T-helper 9 cell (primary cell): ENCODE measurements at places on chromosomes 2 and 18.

GRCh38 chr2:78701546-78701945 is 324.0 kb upstream of the REG3G start:
- DNase-seq, result no peak

DNA sequence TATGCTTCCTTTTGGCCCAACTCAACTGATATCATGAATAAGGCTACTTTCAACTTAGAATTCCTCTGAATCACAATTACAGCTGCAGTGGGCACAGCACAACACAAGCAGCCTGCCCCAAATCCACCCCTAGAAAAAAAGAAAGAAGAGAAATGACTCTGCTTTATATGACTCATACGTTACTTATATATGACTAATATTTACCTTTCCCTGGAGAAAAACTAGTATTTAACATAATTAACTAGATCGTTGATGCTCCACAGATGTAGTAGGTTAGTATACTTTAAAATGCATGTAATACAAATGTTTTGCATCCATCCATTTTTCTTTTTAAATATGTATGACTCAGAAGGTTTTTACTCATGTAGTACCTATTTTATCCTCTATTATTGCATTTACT is 133.3 kb upstream of the UNC80 start:
- DNase-seq, result no peak

DNA sequence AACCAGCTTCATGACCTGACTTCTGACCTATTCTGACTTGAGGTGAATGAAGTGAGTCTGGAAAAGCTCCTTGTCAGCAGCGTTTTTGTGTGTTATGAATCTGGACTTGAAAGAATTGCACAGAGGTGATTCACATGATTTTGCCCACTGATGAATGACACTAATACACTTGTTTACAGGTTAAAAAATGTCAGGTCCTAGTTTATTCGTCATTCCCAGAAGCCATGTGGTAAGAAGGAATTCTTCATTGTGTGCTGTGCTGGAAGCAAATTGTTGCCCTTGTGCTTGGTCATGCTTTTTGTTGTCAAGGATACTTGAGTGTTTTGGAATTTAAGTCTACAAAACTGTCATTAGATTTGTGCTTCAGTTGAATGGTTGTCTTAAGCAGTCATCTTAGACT is 15.5 kb downstream of the SEC11C start:
- DNase-seq, result no peak

GRCh38 chr2:102100371-102101096 is 42.0 kb upstream of the IL1R1 start:
- DNase-seq, result no peak

DNA sequence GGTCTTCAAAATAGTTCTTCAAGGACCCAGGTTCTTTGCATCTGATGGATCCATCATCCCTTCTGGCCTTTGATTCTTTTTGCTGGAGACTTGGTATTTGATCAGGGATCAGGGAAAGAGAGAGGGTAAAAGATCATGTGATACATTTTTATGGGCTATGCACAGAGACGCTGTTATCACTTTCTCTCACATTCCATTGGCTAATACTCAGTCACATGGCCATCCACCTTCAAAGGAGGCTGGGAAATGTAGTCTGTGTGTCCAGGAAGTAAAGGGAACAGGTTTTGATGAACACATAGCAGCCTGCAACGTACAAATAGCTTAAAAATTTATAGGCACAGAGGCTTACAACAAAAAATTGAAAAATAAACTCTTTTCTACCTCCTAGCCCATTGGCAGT is 629.6 kb upstream of the FANCL start:
- no peak for DNase-seq

GRCh38 chr2:65877331-65878010 is 445.1 kb upstream of the SPRED2 start:
- DNase-seq, result no peak

DNA sequence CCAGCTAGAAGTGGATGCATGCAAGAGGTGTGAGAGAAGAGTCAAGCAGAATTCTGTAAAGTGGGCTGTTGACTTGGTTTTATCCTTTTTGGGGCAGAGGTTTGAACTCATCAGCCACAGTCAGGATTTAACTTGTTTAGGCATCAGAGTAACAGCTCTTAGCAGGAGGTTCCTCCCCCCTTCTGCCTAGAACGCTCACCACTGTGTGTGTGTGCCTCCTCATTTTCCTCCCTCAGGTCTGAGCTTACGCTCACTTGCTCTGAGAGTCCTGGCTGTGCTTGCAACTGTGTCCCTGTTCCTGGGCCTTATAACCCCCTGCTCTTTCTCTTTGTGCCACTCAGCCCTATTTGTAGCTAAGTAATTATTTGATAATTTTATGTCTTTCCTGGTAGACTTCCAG is 167.9 kb downstream of the TMEM182 start:
- no peak for DNase-seq

DNA sequence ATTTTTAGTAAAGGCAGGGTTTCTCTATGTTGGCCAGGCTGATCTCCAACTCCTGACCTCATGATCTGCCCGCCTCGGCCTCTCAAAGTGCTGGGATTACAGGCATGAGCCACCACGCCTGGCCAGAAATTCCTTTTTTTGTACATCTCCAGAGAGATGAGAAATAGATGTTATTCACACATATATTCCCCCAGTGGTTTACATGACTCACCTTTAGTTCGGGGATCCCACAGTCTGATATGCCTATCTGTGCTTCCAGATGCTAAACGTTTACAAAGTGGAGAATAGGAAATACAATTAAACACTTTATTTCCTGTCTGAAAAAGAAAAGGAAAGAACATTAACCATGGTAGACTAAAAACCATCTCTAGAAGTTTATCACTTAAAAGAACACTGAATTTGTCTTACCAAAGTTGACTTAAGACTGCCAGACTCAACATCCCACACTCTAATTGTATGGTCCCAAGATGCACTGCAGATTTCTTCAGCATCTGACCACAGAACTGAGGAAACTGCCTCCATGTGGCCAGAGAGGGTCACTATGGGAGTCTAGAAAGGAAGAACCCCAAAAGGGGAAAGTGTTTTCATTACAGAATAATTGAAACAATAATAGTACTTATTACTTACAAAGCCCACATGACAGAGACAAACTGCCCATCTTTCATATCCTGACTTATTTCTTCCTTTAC is 12.6 kb upstream of the ICA1L start:
- no peak for DNase-seq

GRCh38 chr18:54260396-54261072 is 8.8 kb upstream of the POLI start:
- DNase-seq, result no peak

DNA sequence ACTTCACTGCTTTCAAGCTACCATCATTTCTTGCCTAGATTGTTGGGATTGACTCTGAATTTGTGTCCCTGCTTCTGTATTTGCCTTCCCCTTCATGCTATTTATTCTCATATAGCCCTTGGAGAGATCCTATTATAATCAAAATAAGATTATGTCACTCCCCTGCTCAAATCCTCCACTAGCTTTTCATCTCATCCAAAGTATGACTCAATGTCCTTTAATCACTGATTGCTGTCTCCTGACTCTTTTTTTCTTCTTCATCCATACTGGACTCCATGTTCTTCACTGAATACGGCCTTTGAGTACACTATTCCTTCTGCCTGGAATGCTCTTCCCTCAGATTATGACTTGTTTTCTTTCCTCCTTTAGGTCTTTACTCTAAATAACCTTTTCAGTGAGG is 5.0 kb downstream of the RBKS start:
- DNase-seq, result no peak

DNA sequence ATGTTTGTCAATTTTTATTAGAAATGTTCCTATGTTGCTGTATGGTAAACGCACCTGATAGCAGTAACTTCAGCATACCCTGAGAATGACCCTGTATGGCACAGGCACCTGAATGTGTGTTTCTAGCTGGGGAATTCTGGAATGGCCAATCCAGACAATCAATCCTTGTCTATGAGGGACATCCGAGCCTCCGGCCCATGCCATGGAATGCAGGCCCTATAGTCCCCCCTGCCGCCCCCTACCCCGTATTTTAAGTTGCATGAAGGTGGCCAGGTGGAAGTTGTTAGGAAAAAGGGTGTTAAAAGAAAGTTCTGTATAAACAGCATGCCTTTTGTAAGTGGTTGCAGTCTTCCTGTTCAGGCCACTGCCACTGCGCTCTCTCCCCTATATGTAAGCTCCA is 595.9 kb downstream of the DSC3 start:
- no peak for DNase-seq

DNA sequence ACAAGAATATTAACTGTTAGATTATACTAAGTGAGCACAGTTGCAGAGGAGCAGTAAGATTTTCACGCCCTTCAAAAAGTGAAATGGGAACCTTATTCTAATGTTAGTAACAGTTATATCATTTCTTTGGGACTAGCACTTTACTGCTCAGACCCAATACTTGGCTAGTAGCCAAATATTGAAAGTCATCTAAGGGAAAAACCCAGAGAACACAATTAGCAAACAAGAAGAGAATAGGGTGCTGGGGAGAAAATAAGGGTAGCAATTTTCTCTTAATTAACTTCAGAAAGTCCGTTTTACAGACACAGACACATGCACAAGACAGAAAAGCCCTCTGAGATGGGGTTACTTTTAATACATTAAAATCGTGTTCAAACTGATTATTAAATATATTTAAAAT is 71.8 kb downstream of the ID2 start:
- no peak for DNase-seq

GRCh38 chr2:102101849-102102635 is 40.5 kb upstream of the IL1R1 start:
- DNase-seq, result no peak

- peak; percentile 49 for DNase-seq
Measured at GRCh38 chr2:62196278-62196901, 475 bp downstream of the B3GNT2 start.

GRCh38 chr2:152431370-152432098 is 96.6 kb downstream of the FMNL2 start:
- DNase-seq, result no peak

DNA sequence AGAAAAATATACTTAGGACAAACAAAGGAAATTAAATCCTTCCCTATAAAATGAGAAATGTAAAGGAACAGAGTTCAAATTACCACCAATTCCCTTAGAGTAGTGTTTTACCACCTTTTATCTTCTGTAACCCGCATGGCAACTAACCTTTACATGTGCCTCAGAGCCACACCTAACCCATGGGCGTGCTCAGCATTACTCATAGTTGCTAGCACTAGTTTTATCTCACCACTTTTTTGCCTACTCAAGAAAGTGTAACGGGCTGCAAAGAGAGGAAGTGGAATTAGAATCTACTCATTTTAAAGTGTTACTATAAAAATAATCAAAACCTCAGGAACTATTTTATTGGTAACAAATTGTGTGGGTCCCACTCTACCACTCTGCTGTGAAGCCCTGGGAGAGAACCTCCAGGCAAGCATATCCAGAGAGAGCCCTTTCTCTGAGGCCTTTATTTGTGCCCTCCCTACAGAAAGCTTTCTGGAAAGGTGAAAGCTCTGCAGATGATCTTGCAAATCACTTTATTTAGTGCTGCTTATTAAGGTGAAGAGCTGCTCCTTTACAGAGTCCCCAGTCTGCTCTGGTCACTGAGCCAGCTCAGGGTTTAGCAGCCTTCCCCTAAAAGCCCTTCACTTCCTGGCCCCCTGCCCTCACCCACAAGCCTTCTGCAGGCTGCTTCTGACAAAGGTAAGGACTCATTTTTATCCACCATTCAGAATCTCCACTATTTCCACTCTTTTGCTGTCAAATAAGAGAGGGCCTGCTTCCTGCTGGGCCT is 98.8 kb downstream of the TRABD2A start:
- peak; percentile 17 for DNase-seq

- DNase-seq, result no peak
Measured at GRCh38 chr18:22723773-22724172, 209.4 kb upstream of the RBBP8 start.

- DNase-seq, result no peak
Measured at GRCh38 chr2:68746408-68746807, 11.8 kb downstream of the ARHGAP25 start.

DNA sequence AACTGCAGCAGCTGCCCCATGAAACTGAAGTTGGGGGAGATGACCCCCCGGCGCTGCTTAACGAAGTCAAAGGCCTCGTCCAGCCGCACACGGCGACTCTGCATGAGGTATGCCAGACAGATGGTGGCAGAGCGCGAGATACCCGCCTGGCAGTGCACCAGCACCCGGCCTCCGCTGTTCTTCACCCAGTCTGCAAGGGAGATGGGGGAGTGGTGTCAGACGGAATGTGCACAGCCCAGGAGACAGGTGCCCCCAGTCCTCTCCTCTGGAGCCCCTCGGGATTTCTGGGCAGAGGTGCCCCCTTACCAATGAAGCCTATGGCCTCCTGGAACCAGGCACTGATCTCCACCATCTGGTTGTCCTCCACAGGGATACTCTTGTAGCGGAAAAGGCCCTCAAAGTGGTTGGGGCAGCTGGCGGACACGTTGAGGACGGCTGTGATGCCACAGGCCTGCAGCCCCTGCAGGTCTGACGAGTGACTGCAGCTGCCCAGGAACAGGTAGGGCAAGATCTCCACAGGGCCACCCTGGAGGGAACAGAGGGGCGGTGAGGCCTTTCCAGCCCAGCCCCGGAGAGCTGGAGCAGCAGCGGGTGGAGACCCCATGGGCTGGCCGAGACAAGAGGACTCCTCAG is 1.3 kb downstream of the DUSP2 start:
- DNase-seq, result no peak

- DNase-seq, result no peak
Measured at GRCh38 chr2:45647356-45647755, 4.1 kb upstream of the PRKCE start.

DNA sequence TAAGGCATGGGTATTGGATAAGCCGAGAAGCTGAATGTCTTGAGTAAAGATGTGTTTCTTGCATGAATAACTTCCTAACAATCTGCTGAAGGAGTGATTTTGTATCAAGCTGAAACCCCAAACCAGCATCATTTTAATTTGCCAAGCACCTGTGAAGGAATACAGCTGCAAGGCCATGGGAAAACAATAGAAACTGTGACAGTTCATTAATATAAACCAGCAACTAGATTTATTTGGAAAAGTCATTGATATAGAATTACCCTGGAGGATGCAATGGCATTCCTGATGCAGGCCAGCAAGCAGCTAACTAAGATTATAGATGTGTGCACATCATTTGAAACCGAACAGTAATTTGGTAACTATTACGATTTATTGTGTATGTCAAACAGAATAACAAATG is 155.7 kb upstream of the TCF4 start:
- no peak for DNase-seq

- no peak for DNase-seq
Measured at GRCh38 chr18:46668694-46669093, 11.7 kb upstream of the LOXHD1 start.

GRCh38 chr18:21191596-21192307 is 50.3 kb upstream of the GREB1L start:
- DNase-seq, result no peak

GRCh38 chr2:37742286-37742685 is 70.8 kb upstream of the CDC42EP3 start:
- no peak for DNase-seq
